ENCODE measurements at places on chromosomes 13 and 19.

DNA sequence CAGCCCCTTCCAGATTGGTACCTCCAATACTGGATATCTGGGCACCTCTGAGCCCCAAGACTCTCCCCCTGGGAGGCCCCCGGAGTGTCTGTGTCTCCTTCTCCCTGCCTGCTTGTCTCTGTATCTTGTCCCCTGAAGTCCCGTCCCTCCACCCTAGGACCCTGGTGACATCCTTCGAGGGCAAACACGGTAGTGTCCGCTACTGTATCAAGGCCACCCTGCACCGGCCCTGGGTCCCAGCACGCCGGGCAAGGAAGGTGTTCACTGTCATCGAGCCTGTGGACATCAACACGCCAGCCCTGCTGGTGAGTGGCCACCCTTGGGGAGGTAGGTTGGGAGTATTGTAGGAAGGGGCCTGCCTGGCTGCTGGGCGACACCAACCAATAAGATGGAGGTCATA lies 844 bp downstream of the ARRDC2 start:
- no peak for DNase-seq

DNA sequence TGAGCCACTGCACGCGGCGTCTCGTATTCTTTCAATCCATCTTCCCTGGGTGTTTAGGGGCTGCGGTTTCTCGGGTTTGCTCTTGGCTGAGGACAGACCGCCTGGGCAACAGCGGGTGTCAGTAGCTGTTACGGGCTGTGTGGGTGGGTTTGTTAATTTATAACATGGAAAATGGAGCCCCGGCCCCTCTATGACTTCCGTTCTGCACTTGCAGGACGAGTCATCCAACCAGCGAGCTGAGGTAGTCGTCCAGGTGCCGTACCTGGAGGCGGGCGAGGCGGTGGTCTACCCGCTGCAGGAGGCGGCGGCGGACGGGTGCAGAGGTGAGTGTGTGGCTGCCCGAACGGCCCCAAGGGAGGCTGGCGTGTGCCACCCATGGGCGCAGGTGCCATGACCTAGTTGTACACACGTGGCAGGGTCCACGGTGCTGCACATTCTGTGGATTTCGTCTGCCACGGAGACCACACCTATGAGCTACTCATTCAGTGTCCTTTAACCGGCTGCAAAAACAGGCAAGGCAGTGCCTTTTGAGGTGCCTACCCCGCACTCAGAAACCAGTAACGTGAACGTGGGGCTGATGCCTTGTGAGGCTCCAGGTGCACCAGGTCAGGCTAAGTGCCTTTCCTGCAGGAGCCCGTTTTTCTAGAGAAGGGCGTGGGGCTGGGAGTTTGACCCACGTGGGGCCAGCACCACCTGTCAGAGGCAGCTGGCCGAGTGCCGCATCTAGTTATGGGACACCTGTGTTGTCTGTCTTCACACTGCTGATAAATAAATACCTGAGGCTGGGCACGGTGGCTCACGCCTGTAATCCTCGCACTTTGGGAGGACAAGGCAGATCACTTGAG lies 10.9 kb downstream of the POLR2E start:
- DNase-seq = no peak

DNA sequence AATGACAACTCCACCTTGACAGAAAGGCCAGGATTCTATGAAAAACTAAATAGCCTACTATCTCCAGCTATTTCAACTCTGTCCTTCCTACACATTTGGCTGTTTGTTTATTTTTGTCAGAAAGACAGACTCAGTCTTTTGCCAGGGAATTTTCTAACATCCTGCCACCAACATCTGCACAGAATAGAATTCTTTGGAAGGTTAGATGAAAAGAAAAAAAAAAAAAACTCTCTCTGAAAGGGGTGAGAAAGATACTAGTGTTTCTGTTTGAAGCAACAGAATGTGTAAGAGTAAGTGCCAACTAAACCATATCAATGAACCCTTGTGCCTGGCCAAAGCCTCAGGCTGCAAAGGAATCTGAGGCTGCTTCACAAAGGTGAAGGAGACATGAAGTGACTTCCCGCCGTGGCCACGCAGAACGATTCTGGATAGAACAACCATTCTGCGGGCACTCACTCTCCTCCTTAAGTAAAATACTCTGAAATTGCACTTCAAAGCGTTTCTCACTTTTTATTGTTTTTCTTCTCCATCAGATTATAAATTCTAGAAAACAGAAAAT lies 498.2 kb downstream of the IRS2 start:
- DNase-seq = no peak

- no peak for DNase-seq
Observed at GRCh38 chr13:111269508-111269907, 50.9 kb upstream of the TEX29 start.

- no peak for DNase-seq
Observed at GRCh38 chr13:42377640-42378382, 105.9 kb downstream of the AKAP11 start.

- no peak for DNase-seq
Observed at GRCh38 chr13:99926014-99926731, 45.4 kb downstream of the ZIC5 start.

GRCh38 chr13:98333486-98333885 lies 156.4 kb upstream of the RNF113B start:
- DNase-seq = no peak

DNA sequence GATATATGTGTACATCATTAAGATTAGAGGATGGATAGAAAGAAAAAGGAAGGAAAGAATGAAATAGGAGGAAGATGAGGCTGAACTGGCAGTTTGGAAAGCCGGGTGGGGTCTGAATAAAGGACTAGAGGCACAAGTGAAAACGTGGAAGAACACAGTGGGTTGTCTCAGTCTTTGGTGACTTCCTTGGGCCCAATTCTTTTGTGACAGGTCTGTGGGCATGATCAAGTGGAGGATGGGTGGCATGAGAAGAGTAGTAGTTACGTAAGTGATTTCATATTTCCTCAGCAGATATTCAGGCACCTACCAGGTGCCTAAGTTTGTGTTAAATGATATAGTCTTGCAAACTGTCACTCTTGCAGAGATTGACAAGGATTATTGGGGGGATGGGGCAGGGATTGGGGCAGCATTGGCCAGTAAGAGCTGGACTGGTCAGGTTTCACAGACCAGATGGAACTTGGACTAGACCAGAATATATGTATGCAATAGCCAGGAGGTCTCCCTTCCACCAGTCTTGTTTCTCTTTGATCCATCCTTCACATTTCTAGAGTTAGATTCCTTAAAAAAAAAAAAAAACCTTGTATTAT lies 2.7 kb downstream of the TPP2 start:
- no peak for DNase-seq

DNA sequence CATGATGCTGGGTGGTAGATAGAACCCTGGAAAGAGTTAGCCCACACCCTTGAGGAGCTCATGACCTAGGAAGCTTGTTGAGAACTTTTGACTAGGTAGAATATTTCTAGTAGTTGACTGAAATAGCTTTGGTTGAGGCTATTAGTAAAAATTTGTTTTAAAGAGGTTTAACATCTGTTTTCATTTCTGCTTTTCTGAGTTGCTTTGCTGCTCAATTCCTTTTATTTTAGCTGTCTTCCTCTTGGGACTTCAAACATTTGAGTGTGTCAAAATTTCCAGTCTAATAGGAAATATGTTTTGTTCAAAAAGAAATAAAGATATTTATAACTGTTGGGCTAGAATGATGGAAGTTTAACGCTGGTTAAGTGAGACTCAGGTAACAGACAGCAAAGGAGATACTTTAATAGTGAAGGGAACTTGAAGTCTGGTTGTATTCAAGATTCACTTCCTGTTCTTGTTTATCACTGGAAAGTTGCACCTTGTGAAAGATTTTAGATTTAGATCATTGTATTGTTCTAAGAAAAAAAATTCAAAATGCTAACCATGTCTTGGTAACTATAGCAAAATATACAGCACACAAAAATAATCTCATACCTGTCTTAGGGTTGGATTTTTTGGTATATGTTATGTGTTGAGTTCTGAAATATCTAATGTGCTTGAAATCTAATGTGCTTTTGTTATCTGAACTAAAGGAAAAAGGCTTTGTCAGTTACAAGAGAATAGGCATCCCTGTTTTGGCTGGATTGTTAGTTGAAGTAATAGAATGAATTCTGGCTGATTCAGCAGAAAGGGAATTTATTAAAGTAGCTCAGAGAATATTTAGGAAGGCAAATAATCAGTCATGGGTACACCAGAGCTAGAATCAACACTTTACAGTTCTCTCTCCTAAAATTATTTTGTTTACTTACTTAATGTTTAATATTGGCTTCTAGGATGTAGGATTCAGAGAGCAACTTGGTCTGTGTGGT lies 24.4 kb upstream of the GPR18 start:
- DNase-seq = no peak

- no peak for DNase-seq
Observed at GRCh38 chr13:71869274-71869673, 2.3 kb upstream of the DACH1 start.

DNA sequence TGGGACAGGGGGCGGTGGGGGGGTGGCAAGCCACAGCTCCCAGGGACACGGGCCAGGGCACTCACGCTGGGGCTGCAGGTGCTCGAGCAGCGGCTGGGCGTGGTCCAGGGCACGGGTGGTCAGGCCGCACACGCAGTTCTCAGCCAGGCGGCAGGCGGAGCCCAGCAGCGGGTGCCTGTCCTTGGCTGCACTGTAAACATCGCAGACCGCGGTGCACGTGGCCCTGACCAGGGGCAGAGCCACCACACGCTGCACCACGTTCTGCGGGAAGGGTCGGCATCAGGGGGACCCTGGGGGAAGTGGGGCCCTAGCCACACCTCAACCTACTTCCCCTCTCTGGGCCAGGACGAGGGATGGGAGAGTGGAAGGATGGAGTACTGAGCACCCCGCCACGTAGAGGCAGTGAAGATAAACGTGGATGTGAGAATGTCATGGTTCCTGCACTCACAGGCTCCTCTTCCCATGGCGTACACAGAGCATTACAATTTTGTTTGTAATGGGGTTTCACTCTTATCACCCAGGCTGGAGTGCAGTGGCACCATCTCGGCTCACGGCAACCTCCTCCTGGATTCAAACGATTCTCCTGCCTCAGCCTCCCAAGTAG lies 3.4 kb downstream of the PLIN5 start:
- no peak for DNase-seq

- no peak for DNase-seq
Observed at GRCh38 chr13:95197548-95197947, 103.7 kb downstream of the ABCC4 start.

GRCh38 chr13:80340651-80341100 lies 250 bp downstream of the SPRY2 start:
- no peak for DNase-seq

- DNase-seq = no peak
Observed at GRCh38 chr13:80685942-80686341, 345.0 kb upstream of the SPRY2 start.

- DNase-seq = no peak
Observed at GRCh38 chr13:30159446-30159839, 147.9 kb downstream of the KATNAL1 start.

DNA sequence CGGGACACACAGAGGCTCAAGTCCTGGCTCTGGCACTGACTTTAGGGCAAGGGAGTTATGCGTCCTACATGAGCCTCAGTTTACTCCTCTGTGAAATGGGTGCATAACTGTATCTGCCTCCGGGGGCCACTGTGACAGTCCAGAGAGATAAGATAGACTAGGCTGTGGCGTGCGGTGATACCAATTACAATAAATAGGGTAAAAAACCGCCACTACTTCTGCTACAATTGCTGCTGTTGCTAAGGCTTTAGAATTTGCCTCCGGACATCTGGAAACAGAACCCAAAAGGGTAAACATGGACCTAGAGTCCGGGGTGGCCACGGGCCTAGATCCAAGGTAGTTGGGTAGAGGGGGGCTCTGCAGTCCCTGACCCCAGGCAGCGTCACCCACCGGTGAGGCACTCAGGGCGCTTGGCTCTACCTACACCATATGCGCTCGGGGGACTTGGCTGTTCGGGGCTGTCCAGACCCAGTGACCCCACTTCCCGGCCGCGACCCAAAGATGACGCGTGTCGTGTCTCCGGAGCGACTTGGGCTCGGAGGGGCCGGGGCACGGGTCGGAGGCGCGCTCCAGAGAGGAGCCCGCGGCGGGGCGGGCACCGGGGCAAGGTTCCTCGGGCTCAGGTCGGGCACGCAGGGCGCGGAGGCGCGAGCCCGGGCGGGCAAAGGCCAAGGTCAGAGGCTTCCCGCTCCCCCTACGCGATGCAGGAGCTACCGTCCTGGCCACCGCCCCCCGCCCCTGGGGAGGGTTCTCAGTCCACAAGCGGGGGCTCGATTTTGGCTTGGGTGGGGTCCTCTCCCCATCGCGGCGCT lies 1.1 kb downstream of the INSR start:
- DNase-seq = peak; percentile 91

DNA sequence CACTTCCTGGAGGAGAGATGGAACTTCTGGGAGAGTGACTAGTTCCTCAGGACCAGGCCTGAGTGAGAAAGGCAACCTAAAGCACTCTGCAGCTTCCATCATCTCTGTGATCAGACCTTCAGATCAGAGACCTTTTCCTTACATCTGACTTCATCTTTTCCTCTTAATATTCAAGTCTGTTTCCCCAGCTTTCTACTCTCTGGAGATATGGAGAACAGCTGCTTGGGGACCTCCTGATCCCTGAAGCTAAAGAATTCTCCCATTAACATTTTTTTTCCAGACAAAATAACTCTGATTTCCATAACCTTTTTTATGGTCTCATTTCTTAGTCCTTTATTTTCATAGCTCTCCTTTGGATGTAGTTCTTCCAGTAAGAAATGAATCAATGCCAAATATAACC lies 133.4 kb upstream of the FNDC3A start:
- DNase-seq = no peak

- no peak for DNase-seq
Observed at GRCh38 chr19:5345895-5346386, 5.3 kb upstream of the PTPRS start.

GRCh38 chr19:5032101-5032967 lies 63.4 kb downstream of the KDM4B start:
- no peak for DNase-seq

DNA sequence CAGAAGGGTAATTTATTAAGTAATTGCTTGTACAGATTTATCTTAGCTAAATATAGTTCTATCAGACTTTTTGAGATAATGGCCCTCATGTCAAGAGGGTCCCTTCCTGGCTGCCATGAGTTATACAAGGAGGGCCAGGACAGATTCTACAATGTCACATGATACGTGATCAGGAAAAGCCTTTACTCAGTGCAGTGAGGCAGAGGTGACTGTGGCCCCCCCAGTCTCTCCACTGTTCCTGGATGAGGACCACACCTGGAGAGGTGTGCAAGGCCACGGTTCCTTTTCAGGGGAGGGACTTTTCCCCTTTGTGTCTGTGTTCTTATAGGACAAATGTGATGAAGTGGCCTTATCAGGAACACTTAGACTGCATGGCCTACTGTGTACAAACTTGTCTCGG lies 54.3 kb upstream of the LRCH1 start:
- DNase-seq = no peak

DNA sequence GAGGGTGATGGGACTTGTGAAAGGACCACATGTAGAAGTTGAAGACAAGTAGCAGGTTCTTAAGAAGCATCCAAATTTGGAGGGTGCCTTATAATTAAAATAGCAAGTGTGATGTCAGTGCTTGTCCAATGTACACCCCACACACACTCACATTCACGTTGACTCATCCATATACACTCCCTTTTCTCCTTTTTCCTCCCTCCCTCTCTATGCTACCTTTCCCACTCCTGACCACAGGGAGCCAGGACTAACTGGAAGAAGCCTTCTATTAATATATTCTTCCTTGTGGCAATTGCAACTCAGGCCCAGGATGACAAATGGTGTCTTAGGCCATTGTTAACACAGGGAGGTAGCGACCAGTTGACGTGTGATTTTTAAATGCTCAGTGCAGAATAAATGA lies 16.3 kb upstream of the GPR183 start:
- DNase-seq = no peak

Data from mesenteric fat pad (tissue), 1 donor.